Stimulated activated CD4-positive, alpha-beta T cell treated with anti-CD3 and anti-CD28 coated beads, Interleukin-1b, Interleukin-23, amount 100 ng/mL, for 48 hours (primary cell): ENCODE measurements at places on chromosomes 3 and 15.

DNA sequence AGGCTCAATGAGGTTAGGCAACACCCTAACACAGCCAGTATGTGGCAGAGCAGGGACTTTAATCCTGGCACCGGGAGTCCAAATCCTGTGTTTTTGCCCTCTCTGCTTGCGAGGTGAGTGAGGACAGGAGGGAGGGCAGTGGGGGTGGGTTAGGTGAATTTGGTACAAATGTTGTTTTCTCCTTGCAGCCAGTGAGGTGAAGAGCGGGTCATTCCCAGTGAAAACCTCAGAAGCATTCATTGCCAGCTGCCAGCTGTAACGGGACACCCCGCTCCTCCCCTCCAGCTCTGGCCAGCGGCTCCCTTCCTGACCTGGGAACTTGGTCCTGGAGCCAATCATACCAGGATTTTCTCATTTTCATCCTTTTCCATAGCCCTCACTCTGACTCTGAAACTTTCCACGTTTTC, 45.7 kb upstream of the RAB6B start:
- no peak for DNase-seq

- no peak for DNase-seq
Measured at GRCh38 chr15:65115086-65115485, at the start of gene UBAP1L. Gene UBAP1L (minus strand): TSS chr15:65115200. CDS start chr15:65106215, 8,985 bp downstream.

DNA sequence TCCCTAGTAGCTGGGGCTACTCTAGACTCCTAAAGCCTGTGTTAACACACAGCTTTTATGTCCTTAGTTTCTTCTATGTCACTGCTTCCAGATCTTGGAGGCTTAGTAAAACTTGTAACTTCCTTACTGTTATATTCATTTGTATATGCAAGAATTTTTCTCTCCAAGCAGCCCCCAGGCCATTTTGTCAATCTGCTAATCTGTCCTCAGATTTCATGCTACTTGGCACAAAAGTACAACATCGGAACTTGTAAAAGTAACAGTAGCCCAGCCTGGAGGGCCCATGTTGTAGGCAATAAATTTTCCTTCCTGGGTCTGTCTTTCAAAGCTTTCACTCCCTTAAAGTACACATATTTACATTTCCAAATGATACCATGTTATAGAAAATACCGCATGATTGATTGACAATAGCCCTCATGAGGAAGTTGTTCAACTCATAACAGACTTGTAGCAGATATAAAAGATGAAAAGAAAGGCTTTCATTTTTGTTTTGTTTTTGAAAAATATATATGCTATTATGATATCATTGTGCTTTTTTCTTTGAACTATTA, 324.2 kb downstream of the NEK10 start:
- no peak for DNase-seq

DNA sequence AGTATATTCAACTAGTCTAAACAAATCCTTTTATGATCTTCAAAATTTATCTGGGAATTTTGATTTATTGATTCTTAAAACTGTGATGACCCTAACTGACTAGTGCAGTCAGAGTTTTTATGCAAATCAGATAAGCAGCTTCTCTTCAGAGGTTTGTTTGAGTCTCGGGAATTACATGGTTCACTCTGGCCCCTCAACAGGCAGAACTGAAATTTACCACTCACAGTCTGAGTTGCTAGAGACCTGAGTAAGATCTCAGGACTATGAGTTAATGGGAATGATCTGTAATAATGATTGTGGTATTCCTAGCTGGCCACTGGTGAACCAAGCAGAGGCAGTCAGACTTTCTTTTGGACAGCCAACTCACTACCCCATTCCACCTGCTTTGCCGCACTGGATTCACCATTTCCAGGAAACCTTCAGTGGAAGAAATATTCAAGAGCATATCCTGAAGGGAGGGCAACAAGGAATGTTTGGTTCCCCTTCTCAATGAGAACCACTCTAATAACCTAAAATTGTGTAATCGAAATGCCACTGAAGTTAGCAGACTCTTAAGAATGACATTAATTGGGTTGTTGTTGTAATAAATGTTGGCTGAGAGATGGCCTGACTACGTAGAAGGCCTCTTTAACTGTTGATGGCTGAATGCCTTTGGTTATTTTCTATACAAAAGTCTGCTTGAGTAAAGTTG, 11.5 kb upstream of the DNAJC13 start:
- no peak for DNase-seq

DNA sequence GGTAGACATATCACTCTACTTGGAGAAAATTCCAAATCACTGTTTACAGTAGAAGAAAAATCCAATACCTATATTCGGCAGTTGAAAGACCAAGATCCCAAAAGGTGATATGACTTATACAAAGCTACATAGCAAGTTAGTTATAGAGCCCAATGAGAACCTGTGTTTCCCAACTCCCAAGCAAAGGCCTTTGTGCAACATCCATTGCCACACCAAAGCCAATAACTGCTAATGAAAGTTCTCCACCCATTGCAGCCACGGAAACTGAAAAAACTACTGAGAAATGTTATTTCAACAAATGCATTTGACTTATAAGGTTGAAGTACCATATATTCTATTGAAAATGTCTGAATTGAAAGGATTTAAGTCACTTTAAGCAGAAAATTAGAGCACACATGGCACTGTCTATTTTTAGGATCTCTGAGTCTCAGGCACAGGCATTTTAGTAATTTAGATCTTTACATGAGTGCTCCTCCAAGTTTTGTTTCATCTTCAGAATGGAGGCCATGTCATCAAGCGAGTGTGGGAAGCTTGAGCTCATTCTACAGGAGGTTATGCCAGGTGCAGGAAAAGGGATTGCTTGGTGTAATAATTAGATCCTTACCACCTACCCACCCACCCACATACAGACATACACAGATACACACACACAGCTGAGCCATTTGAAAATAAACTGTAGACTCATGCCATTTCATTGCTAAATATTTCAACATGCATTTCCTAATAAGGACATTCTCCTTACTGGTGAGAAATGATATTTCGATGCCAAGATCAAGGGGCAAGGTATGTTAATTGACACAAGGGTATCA, 19.7 kb upstream of the ANO10 start:
- DNase-seq = no peak

DNA sequence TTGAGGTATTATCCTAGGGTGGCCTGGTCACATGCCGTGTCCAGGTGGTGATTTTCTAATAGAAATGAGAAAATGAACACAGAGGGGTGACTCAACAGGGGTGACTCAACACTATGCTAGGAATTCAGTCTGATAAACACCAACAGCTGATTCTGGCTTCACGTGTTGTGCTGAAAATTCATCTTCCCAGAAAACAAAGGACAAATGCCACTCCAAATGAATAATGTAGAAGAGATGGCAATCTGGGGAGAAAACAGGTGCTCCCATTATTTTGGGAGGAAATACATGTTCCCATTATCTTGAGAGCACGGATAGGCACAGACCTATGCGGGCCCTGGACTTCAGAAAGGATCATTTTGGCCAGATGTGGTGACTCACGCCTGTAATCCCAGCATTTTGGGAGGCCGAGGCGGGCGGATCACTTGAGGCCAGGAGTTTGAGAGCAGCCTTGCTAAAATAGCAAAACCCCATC, 101.2 kb upstream of the MEX3B start:
- DNase-seq = no peak

GRCh38 chr3:13124631-13125030, 51.4 kb upstream of the IQSEC1 start:
- DNase-seq = no peak

DNA sequence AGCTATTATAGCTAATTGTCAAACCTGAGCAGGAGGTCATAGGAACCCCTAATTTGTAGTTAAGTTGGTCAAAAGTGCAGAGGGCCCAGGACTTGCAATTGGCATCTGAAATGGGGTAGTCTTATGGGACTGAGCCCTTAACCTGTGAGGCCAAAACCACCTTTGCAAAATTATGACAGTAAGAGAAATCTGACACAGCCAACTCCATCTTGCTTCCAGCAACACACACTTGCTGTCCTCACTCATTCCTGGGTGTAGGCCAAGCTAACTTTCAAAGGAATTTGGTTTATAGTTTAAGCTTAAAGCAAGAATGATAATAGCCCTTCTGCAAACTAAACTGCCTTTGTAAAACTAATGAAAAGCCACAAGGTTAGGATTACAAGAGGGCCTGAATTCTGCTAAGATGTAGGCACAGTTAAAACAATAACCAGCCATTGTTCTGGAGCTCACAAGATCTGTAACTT, 57.6 kb upstream of the FRMD4B start:
- no peak for DNase-seq

GRCh38 chr3:128854475-128854874, 24.9 kb upstream of the ACAD9 start:
- no peak for DNase-seq
